ENCODE measurements at places on chromosomes 4 and X.

- DNase-seq: peak; percentile 74
Observed at GRCh38 chrX:151697522-151697921, 2.3 kb downstream of the PRRG3 start.

- no peak for DNase-seq
Observed at GRCh38 chr4:27082776-27083175, 222.1 kb downstream of the STIM2 start.

GRCh38 chr4:91089178-91089577 is 962.0 kb downstream of the CCSER1 start:
- peak; percentile 6 for DNase-seq

- no peak for DNase-seq
Observed at GRCh38 chrX:132532097-132532496, 43.3 kb upstream of the MBNL3 start.

- no peak for DNase-seq
Observed at GRCh38 chr4:40954088-40954668, 204.4 kb downstream of the NSUN7 start.
